ENCODE measurements at places on chromosomes 2 and 18. TPM values are rescaled to one million over a fixed set of nuclear protein-coding genes. Genes with fewer than 3 reads are reported as not detected.

Gene SLC11A1
- total RNA-seq: 0.09 TPM

Gene AQP12A
- not detected for total RNA-seq

Gene HNMT
- 5.5 TPM for total RNA-seq

Gene APOB
- 0.09 TPM for total RNA-seq

Gene ARHGEF33
- total RNA-seq: 1.1 TPM

Gene G6PC2
- not detected for total RNA-seq

Gene CIB4
- not detected for total RNA-seq

Gene C18orf32
- total RNA-seq: 34.3 TPM

Gene PMAIP1
- total RNA-seq: 4.6 TPM

Gene TEKT4
- not detected for total RNA-seq

Gene KCNG2
- not detected for total RNA-seq

Gene SERPINB10
- total RNA-seq: not detected

Gene IL1R1
- total RNA-seq: not detected

Gene EFEMP1
- total RNA-seq: 4.1 TPM

Gene PLGLB2
- 2.2 TPM for total RNA-seq

Gene DCDC2C
- total RNA-seq: not detected

Gene IL1F10
- not detected for total RNA-seq

All from neural crest cell (in vitro differentiated cells).